ENCODE measurements at places on chromosomes 4 and X.

DNA sequence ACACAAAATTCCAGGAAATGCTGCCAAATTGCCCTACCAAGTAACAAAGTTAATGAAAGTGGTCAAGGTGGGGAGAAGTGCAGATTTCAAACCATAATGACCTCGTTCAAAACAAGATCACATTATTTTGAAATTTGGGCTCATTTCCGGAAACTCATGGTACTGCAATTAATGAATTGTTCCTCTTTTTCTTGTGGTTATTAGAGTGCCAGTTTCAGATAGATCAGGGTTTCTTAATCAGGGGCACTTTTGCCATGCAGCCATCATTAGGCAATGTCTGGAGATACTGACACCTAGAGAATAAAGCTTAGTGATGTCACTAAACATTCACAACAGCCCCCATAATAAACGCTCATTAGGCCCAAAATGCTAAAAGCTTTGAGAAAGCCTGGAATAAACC, 381.5 kb upstream of the GALNT7 start:
- DNase-seq: no peak

GRCh38 chr4:138663883-138664282, 351.7 kb upstream of the NOCT start:
- no peak for DNase-seq

DNA sequence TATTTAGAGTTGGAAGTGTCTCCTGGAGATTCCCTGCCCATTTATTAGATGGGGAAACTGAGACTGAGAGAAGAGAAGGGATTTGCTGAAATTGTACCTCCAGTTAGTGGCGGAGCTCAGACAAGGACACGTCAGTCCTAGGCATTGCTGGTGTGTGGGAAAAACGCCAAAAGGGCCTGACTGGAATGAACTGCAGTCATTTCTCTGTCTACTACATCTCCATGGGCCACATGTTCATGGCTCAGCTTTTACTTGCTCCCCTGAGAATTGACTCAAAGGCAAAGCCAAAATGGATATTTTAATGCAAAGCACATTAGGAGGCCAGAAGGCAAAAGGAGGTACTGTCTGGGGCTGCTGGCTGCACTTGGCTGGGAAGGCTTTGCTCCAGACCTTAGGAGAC, 3.9 kb downstream of the TFDP3 start:
- no peak for DNase-seq

GRCh38 chr4:73730292-73730691, 10.1 kb upstream of the CXCL8 start:
- DNase-seq: no peak

GRCh38 chr4:162341533-162341932, 177.7 kb upstream of the FSTL5 start:
- DNase-seq: no peak

DNA sequence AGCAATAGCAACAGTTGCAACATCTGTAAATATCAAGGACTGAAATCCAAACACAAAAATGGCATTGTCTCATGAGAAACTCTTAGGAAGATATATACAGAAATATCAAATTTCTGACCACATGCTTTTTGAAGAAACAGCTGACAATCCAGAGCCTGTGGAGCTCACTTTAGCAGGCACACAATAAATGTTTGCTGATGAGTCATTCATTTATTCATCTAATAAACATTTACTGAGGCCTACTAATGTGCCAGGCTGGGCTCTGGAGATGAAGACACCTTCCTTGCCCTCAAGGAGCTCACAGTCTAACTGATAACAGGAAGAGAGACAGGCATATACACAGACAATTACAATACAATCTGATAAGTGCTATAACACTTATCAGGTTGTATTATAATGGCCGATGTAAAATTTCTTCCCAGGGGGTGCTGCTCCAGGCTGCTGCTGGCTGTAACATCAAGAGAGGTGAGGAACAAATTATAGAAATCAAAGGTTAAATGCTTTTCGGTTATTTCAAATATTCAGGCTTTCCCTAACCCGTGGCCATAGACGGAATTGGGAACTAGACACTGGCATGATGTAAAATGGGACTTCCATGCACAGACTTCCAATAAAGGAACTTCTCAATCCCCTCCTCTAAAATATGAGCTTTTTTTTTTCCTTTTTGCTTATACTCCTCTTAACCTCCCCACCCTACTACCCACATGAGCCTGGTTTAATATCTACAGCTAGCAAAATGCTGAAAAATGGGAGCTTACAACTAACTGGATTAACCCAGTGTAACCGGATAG, 16.8 kb upstream of the ZCCHC13 start:
- DNase-seq: no peak

DNA sequence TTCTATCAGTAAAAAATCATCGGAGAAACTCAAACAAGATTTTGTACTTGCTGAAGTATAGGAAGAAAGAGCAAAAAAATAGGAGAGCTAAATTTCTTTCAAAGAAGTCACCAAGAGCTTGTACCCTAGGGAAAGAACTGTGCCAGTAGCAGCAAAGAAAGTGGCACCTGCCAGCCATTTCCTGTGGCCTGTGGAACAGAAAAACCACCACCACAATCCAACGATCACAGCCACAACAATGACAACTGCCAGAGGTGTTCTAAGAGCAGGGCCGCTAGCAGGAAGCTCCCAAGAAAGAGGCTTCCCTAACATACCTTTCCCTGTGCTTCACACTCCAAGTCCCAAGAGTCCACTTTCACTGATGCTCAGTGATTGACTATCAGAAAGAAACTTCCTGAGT, 266.1 kb upstream of the GPC4 start:
- DNase-seq: no peak

GRCh38 chr4:74095482-74095881, 3.5 kb downstream of the CXCL2 start:
- no peak for DNase-seq

DNA sequence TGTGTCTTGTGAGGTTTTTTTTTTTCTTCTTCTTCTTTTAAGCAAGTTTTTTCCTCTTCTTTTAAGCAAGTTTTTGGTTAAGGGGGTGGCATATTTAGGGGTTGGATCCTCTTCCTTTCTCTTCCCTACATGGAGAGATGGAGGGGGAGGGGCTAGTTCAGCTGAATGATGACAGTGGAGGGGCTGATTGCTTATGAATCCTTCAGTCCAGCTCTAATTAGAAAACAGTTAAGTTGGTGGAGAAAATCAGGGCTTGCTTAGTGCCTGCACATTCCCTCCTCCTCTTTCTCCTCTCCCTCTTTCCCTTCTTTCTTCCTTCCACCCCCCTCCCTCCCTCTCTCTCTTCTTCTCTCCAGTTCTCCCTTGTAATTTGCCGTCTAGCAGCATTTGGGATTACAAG, 4.4 kb upstream of the HAND2 start:
- no peak for DNase-seq

DNA sequence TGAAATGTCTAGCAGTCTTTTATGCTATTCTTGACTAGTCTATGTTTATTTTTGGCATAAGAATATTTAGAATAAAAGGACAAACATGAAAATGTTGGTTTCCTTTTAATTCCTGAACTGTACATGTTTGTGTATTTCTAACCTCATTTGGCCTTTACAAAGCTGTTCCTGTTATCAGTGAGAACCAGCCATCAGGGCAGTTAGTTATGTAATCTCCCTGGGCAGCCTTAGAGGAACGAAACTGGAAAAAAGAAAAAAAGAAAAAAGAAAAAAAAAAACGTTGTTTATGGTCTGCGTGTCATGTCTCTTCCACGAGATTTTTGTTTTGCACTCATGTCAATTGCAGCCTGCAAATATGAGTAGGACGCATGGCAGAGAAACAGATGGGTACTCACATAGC, 193.7 kb downstream of the MAGEB5 start:
- no peak for DNase-seq

DNA sequence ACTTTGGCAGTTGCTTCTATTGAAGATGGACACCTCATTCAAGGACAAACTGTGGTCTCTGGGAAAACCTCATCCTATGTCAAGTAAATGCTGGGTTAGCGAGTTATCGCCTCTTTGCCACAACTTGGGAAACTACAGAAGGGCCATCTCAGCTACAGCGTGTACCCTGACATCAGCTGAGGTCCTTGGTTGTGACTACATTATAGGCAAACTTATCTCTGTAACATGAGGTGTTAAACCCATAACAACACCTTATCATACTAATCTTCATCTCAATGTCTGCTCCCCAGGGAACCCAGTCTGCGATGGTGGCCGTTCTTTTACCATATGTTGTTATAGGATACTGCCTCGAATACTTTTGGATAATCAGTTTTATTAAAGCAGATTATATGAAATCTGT, 1862.7 kb downstream of the STIM2 start:
- DNase-seq: no peak

DNA sequence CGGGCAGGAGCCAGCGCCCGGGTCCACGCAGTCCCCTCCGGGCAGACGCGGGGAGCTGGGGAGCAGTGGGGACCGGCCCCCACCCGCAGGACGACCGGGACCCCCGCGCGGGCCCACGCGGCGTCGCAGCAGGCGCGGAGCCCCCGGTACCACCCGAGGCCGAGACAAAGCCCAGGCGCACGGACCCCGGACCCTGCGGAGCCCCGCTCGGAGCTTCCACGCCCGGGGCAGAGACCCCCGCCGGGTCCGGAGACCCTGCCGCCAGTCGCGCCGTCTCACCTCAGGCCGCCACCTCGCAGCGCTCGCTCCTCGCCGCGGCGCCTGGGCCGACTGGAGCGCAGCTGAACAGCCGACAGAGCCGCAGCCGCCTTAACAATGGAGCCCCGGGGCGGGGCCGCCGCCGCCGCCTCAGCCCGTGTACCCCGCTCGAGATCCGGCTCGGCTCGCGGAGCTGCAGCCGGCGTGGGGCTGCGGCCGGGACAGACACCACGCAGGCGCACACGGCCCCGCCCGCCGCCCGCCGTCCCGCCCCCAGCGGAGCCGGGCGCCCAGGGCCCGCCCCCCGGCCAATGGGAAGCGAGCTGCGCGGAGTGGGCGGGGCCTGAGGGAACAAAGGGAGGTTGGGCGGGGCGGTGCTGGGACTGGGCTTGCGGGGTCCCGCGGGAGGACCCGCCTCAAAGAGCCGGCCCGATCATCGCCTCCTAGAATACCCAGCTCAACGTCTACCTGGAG, at the start of gene AFAP1:
AFAP1 (minus strand) TSS at position 485 of the 732 bp plus-strand sequence. CDS start 67,783 bp downstream, outside the sequence.
- DNase-seq: peak; percentile 61

GRCh38 chrX:147900349-147900748, 11.4 kb upstream of the FMR1 start:
- no peak for DNase-seq

DNA sequence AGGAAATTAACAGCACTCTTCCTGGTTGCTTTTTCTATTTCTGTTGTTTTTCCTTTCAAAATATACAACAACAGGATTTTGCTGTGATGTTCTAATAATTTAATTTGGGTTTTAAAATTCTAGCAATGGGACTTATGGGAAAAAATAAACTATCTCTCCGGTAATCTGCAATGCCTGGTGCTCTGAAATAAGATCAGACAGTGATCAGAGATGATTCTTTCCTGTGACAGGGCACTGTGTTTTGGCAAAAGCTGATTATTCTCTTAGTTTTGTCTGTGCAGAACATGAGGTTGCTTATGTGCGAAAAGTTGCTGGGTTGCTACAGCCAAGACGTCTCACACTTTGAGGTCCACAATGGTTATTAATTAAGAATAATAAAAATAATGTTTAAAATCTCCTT, 291.7 kb downstream of the FBXO8 start:
- DNase-seq: no peak

DNA sequence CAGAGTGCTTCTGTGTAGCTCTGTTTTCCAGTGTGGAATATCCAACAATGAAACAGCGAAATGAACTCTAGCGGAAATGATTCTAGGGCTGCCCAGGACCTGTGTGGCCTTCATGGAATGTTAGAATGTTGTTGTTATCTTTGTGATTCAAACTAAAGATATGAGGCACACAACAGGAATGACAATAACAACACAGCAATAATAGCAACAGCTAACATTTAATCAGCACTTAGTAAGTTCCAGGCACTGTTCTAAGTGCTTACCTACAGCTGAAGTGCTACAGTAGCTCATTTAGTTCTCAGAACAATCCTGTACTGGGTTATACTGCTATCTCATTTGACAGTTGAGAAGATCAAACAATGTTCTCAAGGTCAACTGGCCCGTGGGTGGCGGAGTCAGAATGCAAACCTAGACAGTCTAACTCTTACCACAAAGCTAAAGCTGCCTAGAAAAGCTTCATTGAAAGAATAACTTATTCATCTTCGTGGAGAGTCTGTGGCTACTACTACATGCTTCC, 63.7 kb downstream of the MAML3 start:
- no peak for DNase-seq

GRCh38 chrX:35722128-35722527, 76.0 kb upstream of the MAGEB16 start:
- no peak for DNase-seq

GRCh38 chr4:16443504-16444088, 217.3 kb upstream of the TAPT1 start:
- no peak for DNase-seq

GRCh38 chr4:38119668-38120385, 159.6 kb downstream of the PTTG2 start:
- DNase-seq: no peak

GRCh38 chrX:135973025-135973547, 702 bp downstream of the MMGT1 start:
- DNase-seq: no peak

GRCh38 chr4:96526625-96527024, 686.7 kb downstream of the PDHA2 start:
- no peak for DNase-seq

- no peak for DNase-seq
These were observed 3.8 kb upstream of the GRPR start for GRCh38 chrX:16119353-16120220.

DNA sequence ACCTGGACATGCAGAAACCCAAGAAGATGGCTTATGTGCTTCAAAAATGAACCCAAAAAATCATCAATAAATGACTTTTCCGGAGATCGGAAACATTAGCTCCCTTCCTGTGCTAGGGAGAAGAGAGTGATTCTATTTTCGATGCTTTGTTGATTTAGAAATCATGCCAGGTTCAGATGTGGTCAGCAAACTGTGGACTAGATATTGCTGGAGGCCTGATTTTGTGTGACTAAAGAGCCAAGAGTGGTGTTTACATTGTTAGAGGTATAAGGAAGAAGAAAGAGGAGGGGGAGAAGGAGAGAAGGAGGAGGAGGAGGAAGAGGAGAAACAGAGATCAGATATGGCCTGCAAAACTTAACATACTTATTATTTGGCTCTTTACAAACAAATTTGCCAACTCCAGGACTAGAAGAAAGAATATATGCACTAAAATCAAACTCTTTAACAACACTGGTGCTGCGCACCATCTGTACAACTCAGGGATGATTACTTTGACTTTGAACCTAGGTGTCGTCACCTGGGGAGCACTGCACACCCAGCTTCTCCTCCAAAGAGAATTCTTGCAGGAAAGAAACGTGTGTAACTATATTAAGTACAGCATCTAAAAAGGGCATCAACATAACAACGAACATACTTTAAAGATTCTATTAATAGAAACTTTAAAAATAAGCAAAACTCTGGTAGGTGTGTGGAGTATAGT, 664.9 kb upstream of the LCORL start:
- no peak for DNase-seq

GRCh38 chrX:57930051-57930450, 19.8 kb upstream of the ZXDA start:
- DNase-seq: no peak

Data from activated CD8-positive, alpha-beta memory T cell treated with anti-CD3 and anti-CD28 coated beads for 48 hours (primary cell).